ENCODE measurements at places on chromosomes 11 and 22. TPM values are rescaled to one million over a fixed set of nuclear protein-coding genes. Genes with fewer than 3 reads are reported as not detected.

IRAG1 gene
- 5.2 TPM for total RNA-seq

C22orf15 gene
- not detected for total RNA-seq

ABCC8 gene
- not detected for total RNA-seq

PDGFD gene
- 60.7 TPM for total RNA-seq

NRIP3 gene
- 0.63 TPM for total RNA-seq

KLHL35 gene
- 1.3 TPM for total RNA-seq

LGALS12 gene
- 69.4 TPM for total RNA-seq

MMP27 gene
- total RNA-seq = not detected

HTR3A gene
- total RNA-seq = not detected

SSTR3 gene
- 0.12 TPM for total RNA-seq

CDC42BPG gene
- total RNA-seq = 0.19 TPM

TSPAN32 gene
- 6.4 TPM for total RNA-seq

TBX10 gene
- not detected for total RNA-seq

OR52I1 gene
- not detected for total RNA-seq

SLC6A5 gene
- total RNA-seq = not detected

- DNase-seq = no peak
Observed at GRCh38 chr22:40791241-40791640, 27.9 kb downstream of the SLC25A17 start.

- DNase-seq = no peak
Observed at GRCh38 chr11:112318184-112318591, 57.5 kb upstream of the PLET1 start.

- DNase-seq = no peak
Observed at GRCh38 chr11:19092850-19093249, 24.1 kb upstream of the ZDHHC13 start.

DNA sequence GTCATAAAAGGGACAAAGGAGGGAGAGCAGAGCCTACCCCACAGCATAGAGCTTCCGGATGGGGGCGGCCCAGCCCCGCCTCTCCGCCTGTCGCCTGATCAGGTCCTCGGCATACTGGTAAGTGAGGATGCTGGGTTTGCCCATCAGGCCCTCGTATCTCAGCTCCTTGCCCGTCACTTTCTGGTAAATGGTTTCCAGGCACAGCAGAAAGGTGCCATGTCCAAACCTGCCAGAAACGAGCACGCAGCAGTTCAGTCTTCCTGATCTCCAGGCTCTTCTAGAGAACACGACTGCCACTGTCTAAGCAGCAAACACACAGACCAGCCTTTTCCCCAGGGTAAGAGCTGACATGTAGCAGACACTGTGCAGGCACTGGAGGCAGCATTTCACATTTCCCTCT lies 17.4 kb upstream of the TMEM121B start:
- DNase-seq = no peak

DNA sequence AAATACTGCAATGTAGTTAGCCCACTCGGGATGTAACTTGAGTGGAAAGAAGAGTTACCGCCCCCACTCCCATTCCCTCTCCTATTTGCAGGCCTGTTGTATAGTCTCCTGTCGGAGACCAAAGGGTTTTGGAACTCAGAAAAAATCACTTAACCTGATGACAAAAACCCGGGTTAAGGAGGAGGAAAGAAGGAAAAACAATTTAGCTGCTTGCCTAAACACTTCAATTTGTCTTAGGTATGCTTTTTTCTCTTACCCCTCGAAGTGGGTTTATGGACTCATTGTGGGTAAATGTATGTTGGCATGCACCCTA lies 2.2 kb downstream of the YAP1 start:
- DNase-seq = no peak

DNA sequence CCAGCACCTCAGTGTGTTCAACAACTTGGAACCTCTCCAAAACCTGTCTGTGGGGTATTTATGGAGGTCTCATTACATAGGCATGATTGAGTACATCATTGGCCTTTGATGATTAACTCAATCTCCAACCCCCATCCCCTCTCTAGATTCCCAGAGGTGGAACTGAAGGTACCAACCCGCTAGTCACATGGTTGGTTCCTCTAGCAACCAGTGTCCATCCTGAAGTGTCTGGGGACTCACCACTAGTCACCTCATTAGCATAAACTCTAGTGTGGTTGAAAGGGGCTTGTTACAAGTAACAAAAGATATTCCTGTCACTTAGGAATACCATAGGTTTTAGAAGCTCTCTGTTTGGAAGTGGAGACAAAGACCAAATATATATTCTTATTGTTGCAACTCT lies 40.3 kb downstream of the SIK2 start:
- DNase-seq = no peak

- no peak for DNase-seq
Observed at GRCh38 chr11:69285766-69286165, 8.2 kb upstream of the MYEOV start.

DNA sequence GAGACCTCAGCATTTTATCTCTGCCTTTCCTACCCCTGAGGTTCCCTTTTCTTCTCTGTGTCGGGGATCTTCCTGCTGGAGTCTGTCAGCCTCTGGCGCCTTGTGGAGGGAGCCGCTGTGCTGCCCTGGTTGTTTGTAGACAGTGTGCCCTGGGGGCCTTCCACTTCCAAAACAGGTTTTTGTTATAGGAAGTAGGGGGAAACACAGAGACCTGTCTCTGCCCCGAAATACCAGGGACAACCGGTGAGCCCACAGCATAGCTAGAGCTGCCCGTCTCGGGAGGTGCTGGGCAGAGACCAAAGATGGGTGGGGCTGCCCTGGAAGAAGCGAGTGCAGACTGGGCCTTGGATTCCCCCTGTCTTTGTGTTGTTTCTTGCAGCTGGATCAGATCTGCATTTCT lies 8.0 kb downstream of the NCAPH2 start:
- DNase-seq = no peak

- DNase-seq = no peak
Observed at GRCh38 chr22:29806196-29806595, 31.9 kb downstream of the ASCC2 start.

DNA sequence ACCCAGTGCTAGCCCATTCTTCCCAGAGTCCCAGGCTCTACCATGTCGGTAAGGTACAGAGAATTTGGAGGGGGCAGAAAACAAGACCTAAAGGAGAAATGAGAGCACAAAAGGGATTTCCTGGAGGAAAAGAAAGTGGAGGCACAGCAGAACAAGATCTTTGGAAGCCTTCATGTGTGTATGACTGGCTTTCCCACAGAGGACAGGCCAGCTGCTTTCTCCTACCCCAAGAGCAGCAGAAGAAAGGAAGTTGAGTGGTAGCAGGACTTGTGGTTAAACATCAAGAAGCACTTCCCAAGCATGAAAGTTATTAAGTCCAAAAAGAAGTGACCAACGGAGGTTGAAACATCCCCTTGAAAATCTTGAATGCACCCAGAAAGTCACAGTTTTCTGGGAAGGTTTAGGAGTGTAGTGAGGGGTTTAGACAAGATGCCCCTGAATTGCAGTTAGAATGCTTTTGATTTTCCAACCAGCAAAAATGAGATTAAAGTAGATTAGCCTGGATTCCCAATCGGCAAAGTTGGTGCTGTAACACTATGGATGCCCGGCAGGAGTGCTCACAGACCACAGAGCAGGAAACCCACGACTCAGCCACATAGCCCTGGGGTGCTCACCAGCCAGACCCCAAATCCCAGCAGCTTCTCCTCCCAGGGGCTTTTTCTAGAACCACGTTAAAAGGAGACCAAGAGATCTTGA lies 608 bp downstream of the TMPRSS13 start:
- peak; percentile 16 for DNase-seq

GRCh38 chr11:17722000-17722643 lies 2.8 kb downstream of the MYOD1 start:
- DNase-seq = no peak

GRCh38 chr11:116733969-116734508 lies 38.7 kb downstream of the BUD13 start:
- DNase-seq = no peak

DNA sequence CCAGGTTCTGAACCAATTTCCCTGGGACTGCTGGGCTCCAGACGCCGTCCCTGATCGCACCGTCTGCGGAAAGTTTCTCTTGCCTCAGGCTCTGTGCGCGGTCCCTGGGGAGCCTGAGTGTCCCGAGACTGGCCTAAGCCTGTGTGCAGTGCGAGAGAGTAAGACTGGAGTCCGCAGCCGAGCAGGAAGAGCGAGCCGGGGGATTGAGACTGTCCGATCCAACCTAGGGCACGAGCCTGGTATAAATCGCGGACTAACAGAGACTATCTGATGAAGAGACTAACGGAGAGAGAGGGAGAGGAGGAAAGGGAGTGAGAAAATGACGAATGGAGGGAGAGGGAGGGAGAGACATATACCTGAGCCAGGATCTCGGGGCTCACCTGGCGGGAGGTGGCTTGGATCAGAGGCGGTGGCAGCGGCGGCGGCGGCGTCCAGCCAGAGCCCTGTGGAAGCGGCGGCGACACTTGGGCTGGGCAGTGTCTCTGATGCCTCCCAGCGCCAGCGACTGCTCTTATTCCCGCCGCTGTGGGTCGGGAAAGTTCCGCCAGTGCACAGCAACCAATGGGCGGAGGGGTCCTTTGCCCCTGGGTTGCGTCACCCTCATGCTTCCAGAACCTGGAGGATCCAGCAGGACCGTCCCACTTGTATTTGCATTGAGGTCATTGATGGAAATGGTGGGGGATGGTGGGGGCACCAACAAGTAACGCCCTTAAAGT lies at the start of gene CALCA:
Gene CALCA (minus strand): TSS at position 487 of the 716 bp plus-strand sequence. CDS start 1,159 bp downstream, outside the sequence.
- no peak for DNase-seq

- no peak for DNase-seq
Observed at GRCh38 chr11:128734103-128734831, 40.4 kb downstream of the FLI1 start.

DNA sequence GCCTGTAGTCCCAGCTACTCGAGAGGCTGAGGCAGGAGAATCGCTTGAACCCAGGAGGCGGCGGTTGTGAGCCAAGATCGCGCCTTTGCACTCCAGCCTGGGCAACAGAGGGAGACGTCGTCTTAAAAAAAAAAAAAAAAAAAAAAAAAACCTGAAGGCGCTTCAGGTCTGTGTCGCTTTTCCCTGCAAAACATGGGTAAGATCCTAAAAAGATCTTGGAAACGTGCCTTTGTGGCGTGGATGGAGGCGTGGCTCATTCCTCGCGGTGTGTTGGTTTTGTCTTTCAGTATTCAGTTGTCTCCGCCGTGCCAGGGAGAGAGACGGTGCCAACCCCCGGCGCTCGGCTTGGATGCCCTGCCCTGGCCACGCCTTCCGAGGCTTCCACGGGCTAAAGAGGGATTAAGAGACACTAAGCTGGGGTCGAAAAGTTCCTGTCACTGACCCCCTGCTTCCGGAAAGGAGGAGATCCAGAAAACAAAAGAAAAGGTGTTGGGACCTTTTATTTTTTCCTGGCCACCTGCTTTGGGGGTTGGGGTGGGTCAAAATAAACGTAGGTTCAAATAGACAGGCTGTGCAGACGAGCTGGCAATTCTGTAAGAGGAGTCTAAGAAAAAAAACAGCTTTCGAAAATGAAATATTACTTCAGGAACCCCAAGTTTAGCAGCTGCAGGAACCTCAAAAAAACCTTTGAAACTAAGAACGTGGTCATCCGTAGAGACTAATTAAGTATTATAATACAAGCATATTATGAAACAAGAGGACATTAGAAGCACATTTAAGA lies 1.1 kb upstream of the SLC35F2 start:
- no peak for DNase-seq

GRCh38 chr22:50342651-50343540 lies at the start of gene PPP6R2:
TSS of gene PPP6R2 (plus strand) at chr22:50343327. CDS start at chr22:50393909, 50,582 bp downstream.
- peak; percentile 71 for DNase-seq

DNA sequence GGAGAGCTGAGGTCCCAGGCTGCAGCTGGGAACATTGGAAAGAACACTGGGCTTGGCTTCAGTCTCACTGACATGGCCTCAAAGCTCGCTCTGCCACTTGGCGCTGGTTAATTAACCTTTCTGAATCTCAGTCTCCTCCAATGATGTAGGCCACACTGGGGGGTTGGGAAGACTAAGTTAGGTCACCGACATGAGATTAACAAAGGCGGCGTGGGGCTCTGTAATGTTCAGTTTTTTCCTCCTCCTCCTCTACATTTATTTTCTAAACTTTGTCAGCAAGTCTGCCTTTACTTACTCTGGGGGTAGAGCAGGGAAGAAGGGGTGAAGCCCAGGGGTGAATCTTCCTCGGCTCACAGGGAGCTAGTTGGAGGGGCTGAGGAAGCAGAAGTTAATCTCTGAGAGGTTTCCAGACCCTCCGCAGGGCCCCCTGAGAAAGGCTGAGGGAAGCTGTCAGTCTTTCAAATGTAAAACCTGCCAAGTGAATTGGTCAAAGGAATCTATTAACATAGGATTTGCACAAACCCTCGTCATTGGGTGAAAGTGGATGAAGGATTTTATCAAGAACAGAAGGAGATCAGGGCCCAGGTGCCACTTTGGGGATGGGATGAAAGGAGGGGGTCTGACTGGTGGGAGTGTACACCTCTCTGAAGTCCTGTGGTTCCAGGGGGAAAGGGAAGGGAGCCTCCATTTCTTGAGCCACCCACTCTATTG lies 32.1 kb upstream of the TENM4 start:
- DNase-seq = no peak

- no peak for DNase-seq
Observed at GRCh38 chr11:46130286-46130940, 9.2 kb upstream of the PHF21A start.

- DNase-seq = no peak
Observed at GRCh38 chr22:35128637-35129036, 62.7 kb downstream of the ISX start.

- no peak for DNase-seq
Observed at GRCh38 chr22:32622744-32623110, 148.1 kb downstream of the FBXO7 start.

DNA sequence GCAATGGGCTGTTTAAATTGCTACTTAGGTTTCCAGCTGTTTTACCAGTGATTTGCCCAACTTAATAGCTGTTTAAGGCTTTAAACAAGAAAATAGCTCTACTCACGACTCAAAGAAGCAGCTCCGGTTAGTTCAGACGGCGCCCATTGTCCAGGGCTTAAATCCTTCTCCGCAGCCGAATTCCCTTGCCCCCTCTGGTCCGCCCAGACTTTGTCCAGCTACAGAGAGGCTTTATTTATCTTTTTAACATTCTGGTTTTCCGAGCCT lies 20.9 kb upstream of the SCUBE1 start:
- DNase-seq = no peak

GRCh38 chr11:22508665-22509064 lies 117.0 kb downstream of the FANCF start:
- DNase-seq = no peak

- no peak for DNase-seq
Observed at GRCh38 chr11:125140233-125140632, 24.3 kb upstream of the PKNOX2 start.

DNA sequence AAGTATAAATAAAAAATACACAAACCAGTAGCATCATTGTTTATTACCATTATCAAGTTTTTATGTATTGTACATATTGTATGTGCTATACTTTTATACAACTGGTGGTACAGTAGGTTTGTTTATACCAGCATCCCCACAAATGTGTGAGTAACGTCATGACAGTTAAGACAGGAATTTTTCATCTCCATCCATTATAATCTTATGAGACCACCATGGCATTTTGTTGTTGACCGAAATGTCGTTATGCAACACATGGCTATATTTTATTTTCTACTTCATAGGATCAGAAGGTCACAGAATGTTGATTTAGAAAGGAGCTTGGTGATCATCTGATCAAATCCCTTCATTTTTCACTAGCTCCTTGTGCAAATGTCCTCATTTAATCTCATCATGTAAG lies 170.9 kb upstream of the NCAM1 start:
- no peak for DNase-seq
